ENCODE measurements at places on chromosomes 16 and 17.

DNA sequence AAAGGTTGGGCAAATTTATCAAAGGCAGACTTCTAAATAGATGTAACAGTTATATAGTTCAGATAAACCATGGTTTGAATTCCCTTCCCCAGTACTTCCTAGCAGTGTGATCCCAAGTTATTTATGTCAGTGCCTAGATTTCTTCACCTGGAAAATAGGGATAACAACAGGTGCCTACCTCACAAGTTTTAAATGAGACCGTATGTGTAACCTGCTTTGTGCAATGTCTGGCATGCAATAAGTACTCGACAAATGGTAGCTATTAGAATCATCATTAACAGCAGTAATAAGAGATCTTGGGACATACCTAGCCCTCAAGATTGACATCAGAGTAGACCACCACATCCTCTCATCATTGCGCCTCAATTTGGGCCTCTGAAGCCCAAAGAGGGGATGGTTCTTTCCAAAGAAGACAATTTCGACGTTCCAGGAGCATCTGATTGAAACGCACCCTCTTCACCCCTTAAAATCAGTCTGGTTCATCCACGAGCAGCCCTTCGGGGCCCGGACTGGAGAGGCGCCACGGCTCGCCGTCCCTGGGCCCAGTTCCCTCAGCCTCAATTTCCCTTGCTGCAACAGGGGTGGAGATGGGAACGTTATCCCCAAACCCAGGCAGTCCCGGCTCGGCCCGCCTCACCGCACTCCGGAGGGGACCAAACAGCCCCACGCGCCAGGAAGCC, 541 bp downstream of the ACACA start:
- no peak for DNase-seq

DNA sequence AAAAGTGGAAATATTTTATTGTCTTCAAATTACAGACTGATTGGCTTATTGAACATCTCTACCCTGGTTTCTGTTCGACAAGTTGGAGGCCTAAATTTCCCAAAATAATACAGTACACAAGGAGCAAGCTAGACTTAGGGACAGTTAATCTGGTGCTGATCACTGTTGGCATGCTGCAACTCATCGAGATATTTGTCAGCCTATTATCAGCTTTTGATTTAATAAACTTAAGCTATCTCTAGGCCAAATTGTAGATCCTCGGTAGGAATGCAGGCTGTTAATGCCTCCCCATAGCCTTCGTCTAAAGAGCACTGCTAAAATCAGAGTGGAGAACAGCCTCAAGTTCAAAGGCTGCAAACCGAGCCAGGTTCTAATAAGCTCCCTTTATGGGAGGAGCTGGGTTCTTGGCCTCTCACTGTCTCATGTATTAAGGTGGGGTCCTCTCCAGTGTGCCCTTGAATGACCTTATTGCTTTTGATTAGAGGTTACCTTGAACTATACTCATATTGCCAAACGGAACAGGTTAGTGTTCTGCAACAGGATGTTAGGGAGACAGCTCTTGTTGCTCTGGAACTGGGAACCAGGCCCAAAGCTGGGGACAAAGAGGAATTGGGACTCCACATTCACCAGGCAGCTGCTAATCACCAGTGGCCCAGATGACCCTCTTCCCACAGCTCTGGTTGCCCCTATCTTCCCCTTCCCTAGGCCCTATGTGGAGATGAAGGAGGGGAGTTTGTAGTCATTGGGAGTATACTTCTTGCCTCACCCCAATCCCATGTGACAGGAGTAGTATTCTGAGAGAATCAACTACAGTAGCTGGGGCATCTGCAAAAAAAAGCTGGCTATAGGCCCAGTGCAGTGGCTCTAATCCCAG, 69.5 kb upstream of the NOL11 start:
- no peak for DNase-seq

GRCh38 chr17:2050300-2051060, 4.4 kb upstream of the HIC1 start:
- DNase-seq, result no peak

DNA sequence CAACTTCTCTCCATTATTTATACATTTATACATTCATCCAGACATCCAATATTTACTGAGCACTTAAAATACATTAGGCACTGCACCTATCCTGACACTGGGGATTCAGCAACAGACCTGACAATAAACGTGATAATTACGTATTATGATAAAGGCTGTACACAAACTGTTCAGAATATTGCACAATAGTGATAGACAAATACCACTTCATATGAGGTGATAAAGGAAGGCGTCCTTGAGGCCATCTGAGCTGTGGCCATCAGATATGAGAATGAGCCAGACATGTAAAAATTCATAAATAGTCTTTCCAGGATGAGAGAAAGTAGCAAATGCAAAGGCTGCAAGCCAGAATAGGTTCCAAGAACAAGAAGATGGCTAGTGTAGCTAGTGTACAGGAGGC, 8.6 kb downstream of the USP32 start:
- no peak for DNase-seq

GRCh38 chr17:50611634-50612033, 23.0 kb upstream of the ABCC3 start:
- no peak for DNase-seq

- no peak for DNase-seq
Measured at GRCh38 chr16:62021161-62021581, 15.1 kb downstream of the CDH8 start.

- DNase-seq, result no peak
Measured at GRCh38 chr16:53692146-53692545, 11.5 kb downstream of the RPGRIP1L start.

- no peak for DNase-seq
Measured at GRCh38 chr16:73163238-73163815, 115.4 kb upstream of the ZFHX3 start.

DNA sequence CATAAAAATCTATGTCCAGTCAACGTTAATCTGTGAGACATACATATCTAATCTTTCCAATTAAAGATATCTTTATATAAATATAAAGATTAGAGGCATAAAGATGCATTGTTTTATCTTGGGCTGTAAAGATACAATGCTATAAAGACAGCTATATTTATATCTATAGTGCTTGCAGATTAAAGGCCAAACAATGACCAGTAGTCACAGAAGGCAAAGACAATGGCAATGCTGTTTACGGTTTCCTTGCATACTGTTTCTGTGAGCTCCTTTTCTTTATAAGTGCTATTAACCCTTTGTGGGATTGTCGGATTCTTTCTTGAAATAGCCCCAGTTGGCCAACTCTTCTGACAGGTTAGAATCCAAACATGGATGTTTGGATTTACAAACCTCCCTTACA, 85.5 kb upstream of the SALL1 start:
- DNase-seq, result no peak

GRCh38 chr17:1467898-1468492, 12.0 kb upstream of the CRK start:
- DNase-seq, result no peak

- peak; percentile 100 for DNase-seq
Measured at GRCh38 chr17:49146620-49147306, 14.2 kb downstream of the B4GALNT2 start.

All from HS-5 (cell line).